Activated CD8-positive, alpha-beta memory T cell treated with anti-CD3 and anti-CD28 coated beads, Interleukin-2, amount 50 U/mL, for 4 hours (primary cell): ENCODE measurements at places on chromosomes 1 and 21.

- no peak for DNase-seq
These were observed 11.0 kb upstream of the CDK18 start for GRCh38 chr1:205493241-205494085.

- DNase-seq = no peak
These were observed 162.1 kb downstream of the GLUL start for GRCh38 chr1:182229451-182229850.

DNA sequence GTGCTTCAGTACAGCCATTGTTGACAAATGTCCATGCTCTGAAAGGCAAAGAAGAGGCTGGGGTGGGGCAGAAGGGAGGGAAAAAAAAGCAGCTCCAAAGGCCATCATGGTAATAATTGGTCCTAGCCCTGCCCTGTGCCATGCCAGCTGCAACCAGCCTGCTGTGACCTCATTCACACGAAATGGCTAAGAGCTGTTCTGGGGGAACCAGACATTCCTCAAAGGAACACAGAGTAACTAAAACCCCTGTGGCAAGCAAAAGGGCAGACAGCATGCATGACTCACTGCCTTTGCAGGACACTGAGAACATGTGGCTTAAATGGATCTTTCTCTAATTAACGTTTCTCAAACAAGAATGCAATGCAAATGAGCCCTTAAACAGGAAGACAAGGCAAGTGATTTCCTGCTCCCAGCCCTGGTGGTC, 42.3 kb downstream of the STYXL2 start:
- DNase-seq = no peak

GRCh38 chr1:6090996-6091822, 45.5 kb downstream of the KCNAB2 start:
- DNase-seq = no peak

GRCh38 chr1:211382182-211382713, 55.6 kb downstream of the TRAF5 start:
- DNase-seq = no peak
